ENCODE measurements at places on chromosomes 6 and 20.

DNA sequence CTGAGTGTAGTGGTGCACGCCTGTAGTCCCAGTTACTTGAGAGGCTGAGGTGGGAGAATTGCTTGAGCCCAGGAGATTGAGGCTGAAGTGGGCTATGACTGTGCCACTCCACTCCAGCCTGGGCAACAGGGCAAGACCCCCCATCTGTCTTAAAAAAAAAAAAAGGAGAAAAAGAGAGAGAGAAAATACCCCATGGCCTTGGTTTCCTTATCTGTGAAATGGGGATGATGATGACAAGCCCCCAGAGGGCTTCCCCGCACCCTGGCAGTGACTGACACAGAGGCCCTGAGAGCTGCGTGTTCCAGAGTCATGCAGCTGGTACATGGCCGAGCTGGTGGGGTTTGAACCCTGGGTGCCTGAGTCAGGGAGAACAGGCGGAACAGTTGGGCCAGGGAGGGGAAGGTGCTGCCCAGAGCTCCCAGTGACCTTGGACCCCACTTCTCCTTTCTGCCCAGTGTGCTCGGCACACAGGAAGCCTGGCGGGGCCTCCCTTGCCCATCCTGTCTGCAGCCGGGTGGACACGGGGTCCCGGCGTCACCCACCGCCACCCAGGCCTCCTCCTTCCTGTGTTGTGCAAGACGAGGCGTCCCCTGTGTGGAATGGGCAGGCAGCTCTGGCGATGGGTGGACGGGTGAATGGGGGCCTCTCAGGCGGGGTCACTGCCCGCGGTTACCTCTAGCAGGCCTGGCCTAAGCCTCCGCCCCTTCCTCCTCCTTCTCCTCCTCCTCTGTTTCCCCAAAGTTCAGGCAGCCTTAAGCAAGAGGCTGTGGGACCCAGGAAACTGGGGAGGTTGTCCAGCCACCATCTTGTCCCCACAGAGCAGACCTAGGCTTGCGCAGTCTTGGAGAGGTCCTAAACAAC lies 84.2 kb downstream of the CEBPB start:
- no peak for DNase-seq

DNA sequence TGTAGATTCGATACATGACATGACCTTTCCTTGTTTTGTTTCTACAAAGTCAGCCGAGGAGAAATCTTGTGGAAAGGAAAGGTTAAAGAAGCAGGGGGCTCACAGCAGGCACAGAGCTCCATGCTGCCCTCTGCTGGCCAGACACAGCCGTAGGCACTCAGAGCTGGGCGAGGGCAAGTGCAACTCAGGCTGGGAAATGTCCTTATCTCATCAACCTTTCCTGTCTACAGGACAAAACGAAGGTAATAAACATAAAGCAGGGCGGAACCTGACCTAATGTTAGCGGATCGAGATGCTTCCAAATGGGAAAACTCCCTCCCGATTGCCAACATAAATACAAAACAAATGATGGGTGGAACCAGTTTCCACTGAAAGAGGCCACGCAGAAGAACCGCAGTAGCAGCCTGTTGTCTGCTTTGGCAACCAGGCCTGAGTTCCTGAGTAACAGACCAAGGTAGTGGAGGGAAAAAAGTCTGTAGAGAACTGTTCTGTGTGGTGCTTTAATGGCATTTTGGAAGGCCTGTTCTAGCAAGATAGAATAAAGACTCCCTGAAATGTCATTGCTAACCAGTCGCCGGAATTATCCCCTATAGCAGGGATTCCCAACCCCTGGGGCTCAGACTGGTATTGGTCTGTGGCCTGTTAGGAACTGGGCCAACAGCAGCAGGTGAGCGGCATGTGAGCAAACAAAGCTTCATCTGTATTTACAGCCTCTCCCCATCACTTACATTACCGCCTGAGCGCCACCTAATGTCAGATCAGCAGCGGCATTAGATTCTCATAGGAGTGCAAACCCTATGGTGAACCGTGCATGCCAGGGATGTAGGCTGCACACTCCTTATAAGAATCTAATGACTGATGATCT lies 85.2 kb downstream of the MBOAT1 start:
- DNase-seq: peak; percentile 40

DNA sequence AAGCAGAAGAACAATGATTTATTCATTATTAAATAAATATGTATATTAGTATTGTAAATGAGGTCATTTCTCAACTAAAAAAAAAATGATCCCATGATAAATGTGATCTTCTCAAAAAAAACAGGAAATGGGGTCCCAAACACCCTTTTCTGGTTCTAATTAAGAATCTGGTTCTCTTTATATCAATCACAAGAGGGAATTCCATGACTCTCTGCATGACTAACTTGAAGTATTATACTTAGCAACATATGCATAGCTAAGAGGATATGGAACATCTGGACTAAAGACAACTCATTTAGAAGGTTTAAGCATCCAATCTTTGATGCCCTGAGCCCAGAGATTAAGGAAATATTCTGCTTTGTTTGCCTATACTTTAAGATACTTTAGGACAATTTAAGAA lies 89.7 kb upstream of the EMILIN3 start:
- no peak for DNase-seq

GRCh38 chr6:74018825-74019224 lies 322.8 kb downstream of the CD109 start:
- DNase-seq: no peak

DNA sequence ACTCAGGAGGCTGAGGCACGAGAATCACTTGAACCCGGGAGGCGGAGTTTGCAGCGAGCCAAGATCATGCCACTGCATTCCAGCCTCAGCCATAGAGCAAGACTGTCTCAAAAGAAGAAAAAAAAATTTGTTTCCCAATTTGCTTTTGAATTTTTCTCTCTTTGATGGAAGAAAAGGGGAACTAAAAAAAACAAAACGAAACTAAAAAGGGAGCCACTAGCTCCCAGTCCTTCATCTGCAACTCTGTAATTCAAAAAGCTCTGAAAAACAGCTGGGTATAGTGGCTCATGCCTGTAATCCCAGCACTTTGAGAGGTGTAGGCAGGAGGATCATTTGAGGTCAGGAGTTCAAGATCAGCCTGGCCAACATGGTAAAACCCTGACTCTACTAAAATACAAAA lies 9.5 kb downstream of the OVOL2 start:
- no peak for DNase-seq

Measured in PC-9 (cell line).